ENCODE measurements at places on chromosomes 3 and 15.

DNA sequence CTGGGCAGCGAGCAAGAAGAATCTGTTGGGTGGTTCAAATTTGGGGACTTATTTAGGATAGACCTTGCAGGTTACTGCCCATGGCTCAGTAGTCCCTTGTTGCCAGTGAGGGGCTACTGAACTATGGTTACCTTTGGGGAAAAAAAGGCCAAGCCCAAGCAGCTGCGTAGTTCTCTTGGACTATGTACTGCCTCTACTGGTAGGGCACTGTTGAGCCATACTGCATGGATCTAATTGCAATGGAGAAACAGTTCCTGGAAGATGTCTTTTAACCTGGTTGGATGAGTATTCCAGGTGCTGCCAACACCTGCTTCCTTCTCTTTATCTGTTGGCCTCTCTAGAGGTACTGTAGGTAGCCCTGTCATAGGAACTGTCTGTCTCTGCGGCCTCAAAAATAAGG lies 671.9 kb upstream of the CBLB start:
- no peak for DNase-seq

- DNase-seq, result peak; percentile 43
Measured at GRCh38 chr3:59240666-59241255, 190.9 kb upstream of the CFAP20DC start.

DNA sequence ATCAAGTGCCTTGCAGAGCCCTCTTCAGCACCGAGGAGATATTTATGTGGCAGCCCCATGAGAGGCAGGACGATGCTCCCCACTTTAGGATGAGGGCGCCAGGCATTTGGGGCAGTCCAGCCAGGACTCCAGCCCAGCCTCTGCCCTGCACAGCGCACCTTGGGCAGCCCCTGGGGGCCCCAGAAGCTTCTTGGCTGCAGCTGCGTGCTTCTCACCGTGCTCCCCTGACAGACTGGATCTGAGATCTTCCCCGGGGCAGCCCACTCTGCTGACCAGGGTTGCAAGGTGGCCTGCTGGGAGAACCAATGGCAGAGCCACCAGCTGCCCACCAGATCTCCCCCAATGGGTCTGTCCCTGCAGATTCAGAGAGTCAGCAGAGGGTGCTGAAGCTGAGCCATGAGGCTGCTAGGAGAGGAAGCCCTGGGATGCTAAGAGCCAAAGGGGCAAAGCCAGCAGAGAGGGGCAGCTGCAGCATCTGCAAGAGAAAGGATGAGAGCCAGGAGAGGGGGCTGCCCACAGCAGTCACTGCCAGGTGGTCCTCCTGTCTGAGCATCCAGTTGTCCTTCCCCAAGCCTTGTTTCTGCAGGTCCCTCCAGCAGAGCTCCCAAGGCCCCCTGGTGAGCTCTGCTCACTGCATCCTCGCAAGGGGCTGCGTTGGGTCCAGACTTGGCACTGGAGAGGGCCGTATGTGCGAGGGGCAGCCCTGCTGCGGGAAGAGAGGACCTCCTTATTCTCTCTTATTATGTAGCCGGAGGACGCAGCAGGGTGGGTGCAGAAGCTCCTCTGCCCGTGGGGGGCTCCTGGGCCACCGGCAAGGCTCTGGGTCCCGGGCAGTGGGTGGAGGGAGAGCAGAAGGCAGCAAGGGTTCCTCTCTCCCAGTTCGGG lies 14.7 kb upstream of the KLF13 start:
- no peak for DNase-seq

GRCh38 chr3:108150200-108150599 lies 59.4 kb upstream of the CD47 start:
- DNase-seq, result no peak

GRCh38 chr3:138688871-138689299 lies 80.3 kb downstream of the FAIM start:
- no peak for DNase-seq

DNA sequence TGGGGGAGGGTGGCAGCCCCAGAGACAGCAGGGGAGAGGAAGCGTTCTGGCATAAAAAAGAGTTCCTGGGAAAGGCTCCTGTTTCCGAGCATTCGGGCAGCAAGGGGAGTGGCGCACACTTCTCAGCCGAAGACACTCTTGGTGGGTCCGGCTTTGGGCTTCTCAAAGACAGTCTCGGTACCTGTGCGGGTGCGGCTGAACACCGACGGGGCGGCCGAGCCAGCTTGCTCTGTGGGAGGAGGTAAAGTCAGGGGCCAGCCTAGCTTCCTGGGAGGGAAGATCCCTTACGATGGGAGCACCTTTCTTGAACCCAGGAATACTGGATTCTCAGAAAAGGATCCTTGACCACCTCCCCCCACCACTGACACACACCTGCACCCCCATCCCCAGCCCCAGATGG lies 1.6 kb downstream of the MUSTN1 start:
- no peak for DNase-seq

GRCh38 chr3:46368569-46368968 lies 2.2 kb upstream of the CCR5 start:
- peak; percentile 32 for DNase-seq

DNA sequence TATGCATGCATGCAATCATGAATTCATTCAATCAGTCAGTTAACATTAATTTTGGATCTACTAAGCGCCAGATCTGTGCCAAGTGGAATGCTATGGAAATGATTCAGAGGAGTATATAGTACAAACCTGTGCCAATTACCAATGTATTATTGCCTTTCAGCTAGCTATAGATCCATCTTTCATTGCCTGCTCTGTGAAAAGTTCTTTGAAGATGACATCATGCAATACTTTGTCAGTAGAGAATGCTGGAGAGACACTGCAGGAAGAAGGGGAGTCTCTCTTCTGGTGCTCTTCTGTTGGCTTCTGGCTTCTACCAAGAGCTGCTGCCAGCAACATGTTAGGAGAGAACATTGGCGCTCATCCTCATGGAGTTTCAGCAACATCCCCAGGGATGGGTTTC lies 81.0 kb upstream of the LMCD1 start:
- DNase-seq, result no peak

DNA sequence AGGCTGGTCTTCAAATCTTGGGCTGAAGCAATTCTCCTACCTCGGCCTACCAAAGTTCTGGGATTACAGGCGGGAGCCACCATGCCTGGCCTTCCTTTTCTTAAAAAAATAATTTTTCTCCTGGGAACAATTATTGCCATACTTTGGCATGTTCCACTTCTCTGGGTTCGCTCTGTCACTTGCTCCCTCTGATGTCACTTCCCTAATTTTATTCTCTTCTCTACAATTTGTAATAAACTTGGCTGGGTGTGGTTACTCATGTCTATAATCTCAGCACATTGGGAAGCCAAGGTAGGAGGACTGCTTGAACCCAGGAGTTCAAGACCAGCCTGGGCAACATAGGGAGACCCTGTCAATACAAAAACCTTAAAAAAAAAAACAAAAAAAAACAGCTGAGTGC lies 6.1 kb upstream of the IMPDH2 start:
- no peak for DNase-seq

DNA sequence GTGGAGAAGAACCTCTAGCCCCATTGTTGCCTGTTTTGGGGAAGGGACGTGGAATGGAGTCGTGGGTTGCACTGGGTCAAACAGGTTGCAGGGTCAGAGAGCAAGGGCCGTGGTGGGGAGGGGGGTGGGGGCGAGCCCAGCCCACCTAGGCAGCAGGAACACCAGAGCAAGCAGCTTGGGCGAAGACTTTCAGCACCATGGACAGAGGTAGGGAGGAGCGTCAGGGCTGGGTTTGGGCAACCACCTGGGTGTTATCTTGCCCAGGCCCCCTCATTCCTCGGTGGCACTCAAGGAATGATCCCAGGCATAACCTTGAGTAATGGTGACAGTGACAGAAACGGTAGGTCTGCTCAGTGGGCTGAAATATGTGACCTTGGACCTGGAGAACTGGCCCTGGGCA lies 45.9 kb upstream of the TMEM115 start:
- DNase-seq, result peak; percentile 49
